ENCODE measurements at places on chromosomes 3 and 15. TPM values are rescaled to one million over a fixed set of nuclear protein-coding genes. Genes with fewer than 3 reads are reported as not detected.

FBXO40 gene
- total RNA-seq, result not detected

GOLGA6L9 gene
- 1.1 TPM for total RNA-seq

GRAMD2A gene
- total RNA-seq, result 9.0 TPM

TRH gene
- not detected for total RNA-seq

XCR1 gene
- total RNA-seq, result not detected

KATNBL1 gene
- total RNA-seq, result 53.3 TPM

IL5RA gene
- total RNA-seq, result not detected

TAGLN3 gene
- 1.1 TPM for total RNA-seq

CACNA1D gene
- under 0.01 TPM for total RNA-seq

LRCH3 gene
- 20.9 TPM for total RNA-seq

GRAMD1C gene
- 1.3 TPM for total RNA-seq

GOLGA8M gene
- not detected for total RNA-seq

HLTF gene
- 23.6 TPM for total RNA-seq

SLC24A5 gene
- total RNA-seq, result not detected

SUSD5 gene
- total RNA-seq, result under 0.01 TPM

RLBP1 gene
- total RNA-seq, result 0.96 TPM

SLC12A8 gene
- 20.7 TPM for total RNA-seq

UROC1 gene
- not detected for total RNA-seq

SLC25A36 gene
- 110 TPM for total RNA-seq

THPO gene
- not detected for total RNA-seq

ZMAT3 gene
- 25.4 TPM for total RNA-seq

RYK gene
- total RNA-seq, result 77.4 TPM

EAF2 gene
- 0.72 TPM for total RNA-seq

ARHGAP11A gene
- total RNA-seq, result 2.1 TPM

ROPN1 gene
- total RNA-seq, result not detected

MAPKBP1 gene
- 14.9 TPM for total RNA-seq

CASR gene
- total RNA-seq, result not detected

CLDN11 gene
- total RNA-seq, result 7.5 TPM

GRIP2 gene
- not detected for total RNA-seq

SCN5A gene
- total RNA-seq, result not detected

CD96 gene
- not detected for total RNA-seq

COL8A1 gene
- 41.4 TPM for total RNA-seq
